ENCODE measurements at places on chromosomes 7 and 10.

DNA sequence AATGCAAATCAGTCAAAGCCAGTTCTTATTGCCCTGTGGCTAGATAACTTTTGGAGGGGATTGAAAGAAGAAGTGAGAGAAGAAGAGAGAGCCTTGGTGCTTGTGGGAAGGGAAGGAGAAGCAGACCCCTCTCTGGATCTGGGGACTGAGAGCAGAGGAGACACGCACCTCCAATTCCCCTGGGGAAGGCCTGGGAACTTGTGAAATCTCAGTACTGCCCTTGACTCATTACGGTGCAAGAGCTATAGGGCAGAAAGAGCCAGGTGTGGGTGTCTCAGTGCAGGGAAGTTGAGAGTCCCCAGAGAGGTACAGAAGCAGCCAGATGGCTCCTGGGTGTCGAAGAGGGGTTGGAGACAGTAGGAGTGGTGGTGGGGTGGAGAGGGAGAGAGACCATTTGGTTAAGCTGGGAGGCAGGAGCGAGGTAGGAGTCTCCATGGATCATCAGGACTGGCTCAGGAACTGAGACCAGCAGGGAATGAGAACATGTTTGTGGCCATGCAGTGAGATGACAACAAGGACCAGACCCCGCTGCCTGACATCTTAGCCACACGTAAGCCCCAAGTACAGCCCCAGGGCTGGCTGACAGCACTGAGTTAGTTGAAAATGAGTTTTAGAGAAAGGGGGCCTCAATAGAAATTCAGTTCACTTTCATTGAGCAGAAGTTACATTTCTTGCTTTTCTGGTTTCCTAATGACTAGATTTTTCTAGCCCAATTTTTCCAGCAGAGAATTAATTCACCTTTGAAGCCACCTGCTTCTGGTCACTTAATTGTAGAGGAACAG lies 238.2 kb downstream of the BUB3 start:
- no peak overlapping the region for H3K4me3 ChIP-seq
- no peaks in the 10 kb centered on the region for H3K36me3 ChIP-seq
- no peaks in the 10 kb centered on the region for H3K4me1 ChIP-seq
- no peak overlapping the region for H3K27ac ChIP-seq

GRCh38 chr10:80444646-80445319 lies 9.3 kb upstream of the TSPAN14 start:
- no peaks in the 10 kb centered on the region for H3K36me3 ChIP-seq
- DNase-seq = peak; percentile 62
- peaks cover 16% of the 10 kb centered on the region for H3K27me3 ChIP-seq
- H3K4me1 ChIP-seq = peaks cover 39% of the 10 kb centered on the region
- peak overlapping the region; percentile 82 for H3K27ac ChIP-seq

GRCh38 chr10:90051474-90051873 lies 350.1 kb downstream of the KIF20B start:
- H3K4me1 ChIP-seq = no peaks in the 10 kb centered on the region
- no peaks in the 10 kb centered on the region for H3K36me3 ChIP-seq
- no peaks in the 10 kb centered on the region for H3K27me3 ChIP-seq
- DNase-seq = no peak

DNA sequence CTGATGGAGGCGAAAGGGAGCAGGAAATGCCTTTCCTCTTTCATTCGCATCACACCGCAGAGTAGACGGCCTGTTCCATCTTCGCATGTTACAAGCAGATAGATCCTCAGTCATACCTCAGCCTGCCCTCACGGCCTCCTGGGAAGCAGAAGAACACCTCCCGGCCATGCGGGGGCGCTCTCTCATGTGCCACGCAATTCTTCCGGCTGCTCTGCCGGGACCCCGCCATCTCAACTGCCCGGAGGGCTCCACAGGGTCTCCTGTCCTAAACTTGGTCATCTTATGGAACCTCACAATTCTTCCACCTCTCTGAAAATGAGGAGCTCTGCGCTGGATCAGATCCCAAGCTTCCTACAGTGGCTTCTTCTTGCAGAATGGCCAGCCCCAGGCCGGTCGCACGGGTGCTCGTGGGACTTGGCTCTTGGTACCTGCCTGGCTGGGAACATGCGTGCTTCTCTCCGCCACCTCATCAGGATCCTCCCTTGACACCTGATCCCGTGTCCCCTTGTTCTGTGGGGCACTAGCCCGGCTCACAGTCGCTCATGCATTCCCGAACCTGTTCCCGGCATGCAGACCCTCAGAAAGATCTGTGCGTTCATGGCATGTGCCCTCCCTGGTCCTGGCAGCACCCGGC lies 262.8 kb upstream of the SHH start:
- peaks cover 4% of the 10 kb centered on the region for H3K27me3 ChIP-seq
- H3K36me3 ChIP-seq = no peaks in the 10 kb centered on the region
- no peak overlapping the region for H3K27ac ChIP-seq
- no peak for DNase-seq
- H3K4me1 ChIP-seq = no peaks in the 10 kb centered on the region
- no peak overlapping the region for H3K4me3 ChIP-seq

DNA sequence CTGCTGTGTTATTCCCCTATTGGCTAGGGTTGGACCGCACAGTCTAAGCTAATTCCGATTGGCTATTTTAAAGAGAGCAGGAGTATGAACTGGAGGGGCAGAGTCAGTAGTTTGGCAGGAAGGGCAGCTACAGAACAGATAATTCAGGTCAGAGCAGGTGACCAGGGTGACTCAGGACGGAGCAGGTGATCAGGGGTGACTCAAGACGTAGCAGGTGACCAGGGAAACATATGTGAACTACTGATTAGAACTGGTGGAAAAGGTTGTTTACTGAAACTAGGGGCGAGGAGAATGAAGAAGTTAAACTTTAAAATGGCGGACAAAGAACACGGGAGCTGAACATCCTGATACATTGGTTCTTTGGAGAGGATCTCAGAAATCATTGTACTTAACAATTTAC lies 102.3 kb downstream of the CCDC7 start:
- no peaks in the 10 kb centered on the region for H3K27me3 ChIP-seq
- H3K4me3 ChIP-seq = no peak overlapping the region
- DNase-seq = no peak

DNA sequence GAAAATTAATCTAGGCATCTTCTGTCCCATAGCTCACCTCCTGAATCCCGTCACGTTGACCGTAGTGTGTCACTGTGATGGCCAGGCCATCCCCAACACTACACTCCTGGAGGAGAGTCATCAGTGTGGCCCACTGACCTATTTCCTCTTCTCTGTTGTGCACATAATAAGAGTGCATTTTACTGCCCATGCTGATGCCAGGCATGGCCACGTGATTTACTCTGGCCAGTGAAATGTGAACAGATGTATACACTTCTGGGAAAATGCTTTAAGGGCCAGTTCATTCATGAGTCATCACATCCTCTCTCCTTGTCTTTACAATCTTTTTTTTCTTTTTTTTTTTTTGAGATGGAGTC lies 101.9 kb upstream of the PIP4K2A start:
- H3K27me3 ChIP-seq = peaks cover 5% of the 10 kb centered on the region
- H3K4me1 ChIP-seq = peaks cover 12% of the 10 kb centered on the region
- DNase-seq = no peak
- H3K4me3 ChIP-seq = no peak overlapping the region
- H3K36me3 ChIP-seq = no peaks in the 10 kb centered on the region

DNA sequence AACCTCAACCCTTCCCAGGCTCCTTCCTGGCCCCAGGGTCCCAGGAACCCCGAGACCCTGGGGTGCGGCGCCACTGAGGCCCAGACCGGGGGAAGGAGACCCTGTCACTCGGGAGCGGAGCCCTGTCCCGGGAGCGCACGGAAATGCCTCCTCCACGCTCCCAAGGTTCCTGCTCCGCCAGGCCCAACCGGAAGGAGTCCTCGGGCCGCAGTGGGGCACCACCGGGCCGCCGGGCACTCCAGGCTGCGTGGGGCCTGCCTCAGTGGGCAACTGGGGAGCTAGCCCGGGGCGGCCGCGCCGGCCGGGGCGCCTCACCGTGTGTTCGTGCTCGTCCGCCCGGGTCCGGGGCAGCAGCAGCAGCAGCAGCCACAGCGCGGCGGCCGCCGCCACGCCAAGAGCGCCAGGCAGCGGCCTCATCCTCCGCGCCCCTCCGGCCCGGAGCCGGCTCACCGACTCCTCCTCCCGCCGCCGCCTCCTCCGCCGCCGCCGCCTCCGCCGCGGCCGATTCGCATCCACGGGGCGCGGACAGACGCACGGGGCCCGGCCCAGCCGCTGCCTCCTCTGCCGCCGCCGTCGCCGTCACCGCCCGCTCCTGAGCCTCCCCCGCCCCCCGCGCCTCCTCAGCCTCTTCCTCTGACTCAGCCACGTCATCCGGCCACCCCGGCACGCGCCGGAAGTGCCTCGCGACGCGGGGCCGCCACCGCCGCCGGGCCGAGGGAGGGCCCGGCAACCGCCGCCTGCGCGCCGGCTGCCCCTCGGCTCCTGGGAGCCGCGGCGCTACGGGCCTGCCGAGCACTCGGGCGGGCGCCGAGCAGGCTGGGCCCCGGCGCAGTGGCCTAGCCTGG lies at the start of gene TM9SF3:
Gene TM9SF3, minus strand, starts transcription at position 594 of the 845 bp plus-strand sequence. Its CDS starts 177 bp downstream, at position 417.
- H3K4me1 ChIP-seq = peaks cover 28% of the 10 kb centered on the region
- peaks cover 4% of the 10 kb centered on the region for H3K27me3 ChIP-seq

GRCh38 chr7:16211402-16211925 lies 209.9 kb downstream of the CRPPA start:
- H3K4me1 ChIP-seq = no peaks in the 10 kb centered on the region
- no peaks in the 10 kb centered on the region for H3K27me3 ChIP-seq
- no peak overlapping the region for H3K27ac ChIP-seq
- H3K4me3 ChIP-seq = no peak overlapping the region
- H3K36me3 ChIP-seq = no peaks in the 10 kb centered on the region

- DNase-seq = no peak
- no peaks in the 10 kb centered on the region for H3K4me1 ChIP-seq
- no peak overlapping the region for H3K27ac ChIP-seq
Observed at GRCh38 chr7:142012825-142013511, 17.3 kb downstream of the MGAM start.

- H3K4me3 ChIP-seq = no peak overlapping the region
- H3K36me3 ChIP-seq = no peaks in the 10 kb centered on the region
- H3K4me1 ChIP-seq = peaks cover 9% of the 10 kb centered on the region
- H3K27ac ChIP-seq = no peak overlapping the region
- H3K27me3 ChIP-seq = peaks cover 4% of the 10 kb centered on the region
- no peak for DNase-seq
Observed at GRCh38 chr10:113171662-113172061, 221.6 kb downstream of the TCF7L2 start.

DNA sequence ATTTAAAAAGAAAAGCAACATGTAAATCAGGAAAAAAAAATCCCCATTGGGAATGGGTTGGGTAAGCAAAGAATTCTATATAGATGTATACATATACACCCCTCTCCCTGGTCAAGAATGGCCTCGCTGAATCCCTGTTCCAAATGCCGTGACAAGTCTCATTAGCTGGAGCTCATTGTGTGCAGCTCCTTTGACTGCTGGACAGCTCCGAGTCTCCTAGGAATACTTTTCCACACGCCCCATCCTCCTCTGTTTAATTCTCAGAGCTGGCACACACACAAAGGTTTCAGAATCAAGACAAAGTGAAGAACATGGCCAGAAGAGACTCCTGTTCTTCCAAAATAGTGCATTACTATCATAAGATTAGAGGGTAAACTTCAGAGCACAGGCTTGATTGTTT lies 130.9 kb upstream of the MKLN1 start:
- H3K27ac ChIP-seq = no peak overlapping the region
- no peaks in the 10 kb centered on the region for H3K36me3 ChIP-seq

DNA sequence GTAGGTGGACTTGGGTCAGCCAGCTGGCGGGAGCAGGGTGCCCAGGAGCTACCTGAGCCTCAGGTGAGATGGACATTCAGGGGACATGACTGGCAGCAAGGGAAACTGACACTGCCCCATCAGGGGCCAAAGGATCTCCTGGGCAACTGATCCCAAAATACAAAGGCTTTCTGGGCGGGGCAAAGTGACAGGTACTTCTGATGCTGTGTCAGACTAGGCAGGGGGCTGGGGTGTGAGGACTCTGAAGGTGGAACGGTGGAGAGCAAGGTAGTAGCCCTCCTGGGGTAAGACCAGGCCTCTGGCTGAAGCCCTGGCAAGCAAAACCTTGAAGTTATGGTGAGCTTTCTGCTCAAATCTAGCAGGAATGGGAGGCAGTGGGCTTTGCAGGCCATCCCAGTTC lies 4.4 kb downstream of the OPN4 start:
- no peaks in the 10 kb centered on the region for H3K27me3 ChIP-seq
- no peak for DNase-seq
- H3K4me1 ChIP-seq = no peaks in the 10 kb centered on the region
- no peak overlapping the region for H3K27ac ChIP-seq
- no peak overlapping the region for H3K4me3 ChIP-seq
- H3K36me3 ChIP-seq = no peaks in the 10 kb centered on the region

DNA sequence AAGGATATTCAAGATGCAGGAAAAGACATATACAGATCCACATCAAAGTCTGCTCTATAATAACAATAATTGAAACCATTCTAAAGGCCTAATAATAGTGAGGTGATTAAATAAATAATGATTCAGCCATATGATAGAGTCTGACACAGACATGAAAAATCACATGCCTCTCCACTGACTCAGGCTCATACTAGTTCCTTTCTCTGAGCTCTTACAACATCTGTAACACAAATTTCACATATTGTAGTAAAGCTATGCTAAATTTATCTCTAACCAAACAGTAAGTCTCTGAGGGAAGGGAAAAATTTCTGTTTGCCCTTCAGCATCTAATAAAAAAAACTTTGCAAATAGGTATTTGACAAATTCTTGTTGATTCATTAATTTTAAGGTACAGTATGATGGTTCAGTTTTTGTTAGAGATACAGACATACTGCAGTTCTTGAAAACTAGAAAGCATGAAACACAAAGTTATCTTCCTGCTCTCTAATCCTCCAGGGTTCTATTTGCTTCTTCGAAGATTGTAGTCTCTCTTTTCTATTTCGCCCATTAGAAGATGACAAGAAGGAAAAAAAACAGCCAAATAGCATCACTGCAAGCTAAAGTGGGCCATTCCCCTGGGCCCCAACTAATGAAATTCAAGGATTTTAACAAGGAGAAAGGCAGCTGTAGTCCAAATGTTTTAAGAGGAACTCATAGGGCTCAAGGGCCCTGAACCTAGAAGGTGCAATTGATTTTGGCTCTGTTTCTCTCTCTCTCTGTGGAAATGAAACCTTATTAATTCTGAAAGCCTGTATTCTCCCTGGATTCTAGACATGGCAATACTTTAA lies 53.9 kb downstream of the CUBN start:
- H3K36me3 ChIP-seq = peaks cover under 1% of the 10 kb centered on the region
- no peaks in the 10 kb centered on the region for H3K27me3 ChIP-seq
- H3K4me1 ChIP-seq = peaks cover 4% of the 10 kb centered on the region
- H3K27ac ChIP-seq = no peak overlapping the region
- H3K4me3 ChIP-seq = no peak overlapping the region

DNA sequence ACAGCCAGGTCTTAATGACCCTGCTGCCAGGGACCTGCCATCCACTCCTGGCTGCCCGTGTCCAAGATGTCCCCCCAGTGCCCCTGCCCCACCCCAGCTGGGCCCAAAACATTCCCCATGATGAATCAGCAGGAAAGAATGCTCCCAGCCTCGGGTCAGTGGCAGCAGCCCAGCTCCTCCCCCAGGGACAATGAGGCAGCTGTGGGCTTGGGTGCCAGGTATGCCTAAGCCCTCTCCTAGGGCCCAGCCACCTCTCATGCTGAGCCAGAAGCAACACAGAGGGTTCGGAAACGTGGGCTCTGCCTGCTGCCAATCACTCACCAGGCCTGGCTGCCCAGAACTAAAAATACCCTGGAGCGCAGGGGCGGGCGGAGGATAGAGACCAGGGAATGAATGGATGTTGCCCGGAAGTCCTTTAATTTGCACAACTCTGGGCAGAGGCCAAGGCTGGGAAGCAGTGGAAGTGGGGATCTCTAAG lies 1.5 kb upstream of the LOXL4 start:
- no peak overlapping the region for H3K27ac ChIP-seq
- H3K27me3 ChIP-seq = peaks cover 39% of the 10 kb centered on the region
- H3K36me3 ChIP-seq = no peaks in the 10 kb centered on the region
- no peak overlapping the region for H3K4me3 ChIP-seq
- no peak for DNase-seq

- H3K4me1 ChIP-seq = peaks cover 13% of the 10 kb centered on the region
- no peak overlapping the region for H3K4me3 ChIP-seq
- peak overlapping the region; percentile 14 for H3K27ac ChIP-seq
- DNase-seq = peak; percentile 90
Observed at GRCh38 chr7:138738551-138739335, 37.6 kb upstream of the SVOPL start.

Measured in activated CD8-positive, alpha-beta T cell treated with anti-CD3 and anti-CD28 coated beads, Interleukin-2, amount 10 ng/mL, durations not matched to agents 7 days and 5 days (primary cell).